Vagina (tissue), 2 donors: ENCODE measurements at places on chromosomes 3 and 15. TPM values are rescaled to one million over a fixed set of nuclear protein-coding genes. Genes with fewer than 3 reads are reported as not detected.

DNA sequence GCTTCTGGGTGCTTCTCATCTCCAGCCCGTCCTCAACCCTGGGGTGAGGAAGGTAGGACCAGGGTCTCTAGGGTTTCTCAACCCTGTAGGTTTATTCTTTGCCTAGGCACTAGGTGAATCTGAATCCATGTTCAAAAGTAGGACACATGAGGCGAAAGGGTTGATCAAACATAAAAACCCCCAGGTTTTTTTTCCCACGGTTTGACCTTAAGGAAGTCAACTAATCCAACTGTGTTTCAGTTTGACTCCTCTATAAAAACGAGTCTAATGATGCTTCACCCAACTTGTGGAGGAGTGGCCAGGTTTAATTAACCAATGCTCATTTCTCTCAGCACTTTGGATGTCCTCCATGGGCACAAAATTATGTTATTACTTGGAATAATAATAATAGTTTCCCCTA lies 335.9 kb upstream of the ICE2 start:
- H3K4me3 ChIP-seq, result no peak overlapping the region
- H3K36me3 ChIP-seq, result no peaks in the 10 kb centered on the region
- no peaks in the 10 kb centered on the region for H3K27me3 ChIP-seq
- no peaks in the 10 kb centered on the region for H3K4me1 ChIP-seq
- H3K27ac ChIP-seq, result no peak overlapping the region

DNA sequence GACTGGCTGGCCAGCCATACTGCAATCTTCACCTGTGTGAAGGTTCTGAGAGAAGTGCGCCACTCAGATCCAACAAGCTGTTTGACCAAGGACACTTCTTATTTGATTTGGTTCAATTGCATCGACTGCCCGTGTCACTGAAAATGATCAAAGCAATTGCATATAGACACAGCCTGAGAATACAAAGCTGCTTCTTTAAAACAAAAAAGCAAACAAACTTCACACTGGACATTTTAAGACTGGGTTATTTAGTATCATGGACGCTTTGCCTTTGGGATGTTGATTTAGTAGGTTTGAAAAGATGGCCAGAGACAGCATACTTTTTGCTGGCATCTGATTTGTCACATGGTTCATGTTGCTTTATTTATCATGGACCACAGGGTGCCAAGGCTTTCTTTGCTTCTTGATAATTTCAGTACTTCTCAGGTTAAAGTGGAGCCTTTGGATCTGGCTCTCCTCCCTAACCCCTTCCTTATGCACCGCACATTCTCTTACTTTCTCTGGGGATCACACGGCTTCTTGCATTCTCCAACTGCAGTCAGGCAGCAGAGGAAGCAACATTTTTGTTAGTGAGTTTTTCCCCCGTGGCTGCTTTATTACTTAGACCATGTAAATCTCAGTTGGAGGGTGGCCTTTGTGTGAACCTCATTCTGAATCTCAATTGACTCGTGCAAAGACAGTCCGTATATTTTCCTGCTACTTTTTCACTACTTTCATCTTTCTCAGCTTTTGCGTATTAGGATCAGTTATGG lies 151.0 kb downstream of the CD47 start:
- H3K36me3 ChIP-seq, result no peaks in the 10 kb centered on the region
- peaks cover 16% of the 10 kb centered on the region for H3K4me1 ChIP-seq
- no peak for DNase-seq
- no peak overlapping the region for H3K27ac ChIP-seq

ZPLD1 gene
- total RNA-seq, result not detected

ARPIN gene
- total RNA-seq, result 20.1 TPM

DNA sequence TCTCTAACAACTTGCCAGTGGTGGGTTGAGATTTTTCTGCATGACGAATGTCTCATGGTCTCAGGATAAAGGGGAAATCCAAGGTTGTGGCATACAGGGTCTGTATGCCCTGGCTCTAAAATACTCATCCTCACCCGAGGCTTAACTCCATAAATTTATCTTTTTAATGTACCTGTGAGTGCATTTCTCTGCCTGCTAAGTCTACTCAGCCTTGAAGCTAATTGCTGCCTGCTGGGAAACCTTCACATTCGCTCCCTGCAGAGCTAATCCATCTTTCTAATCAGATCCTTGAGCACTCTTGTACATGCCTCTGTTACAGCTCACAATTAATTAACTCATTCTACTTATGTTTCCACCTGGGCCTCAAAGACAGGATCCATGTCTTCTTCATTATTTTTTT lies 93.8 kb downstream of the CMSS1 start:
- no peaks in the 10 kb centered on the region for H3K36me3 ChIP-seq
- no peak overlapping the region for H3K27ac ChIP-seq
- no peak overlapping the region for H3K4me3 ChIP-seq
- H3K4me1 ChIP-seq, result no peaks in the 10 kb centered on the region

GALK2 gene
- total RNA-seq, result 47.6 TPM

- H3K36me3 ChIP-seq, result no peaks in the 10 kb centered on the region
- H3K4me1 ChIP-seq, result no peaks in the 10 kb centered on the region
- H3K4me3 ChIP-seq, result no peak overlapping the region
- DNase-seq, result no peak
- H3K27me3 ChIP-seq, result no peaks in the 10 kb centered on the region
These were observed 123.9 kb downstream of the SHOX2 start for GRCh38 chr3:157982359-157982758.

GRCh38 chr3:59540696-59541095 lies 490.9 kb upstream of the CFAP20DC start:
- H3K4me3 ChIP-seq, result no peak overlapping the region
- DNase-seq, result no peak
- no peak overlapping the region for H3K27ac ChIP-seq
- H3K27me3 ChIP-seq, result no peaks in the 10 kb centered on the region

- H3K27ac ChIP-seq, result no peak overlapping the region
- no peak overlapping the region for H3K4me3 ChIP-seq
- no peak for DNase-seq
- no peaks in the 10 kb centered on the region for H3K27me3 ChIP-seq
- no peaks in the 10 kb centered on the region for H3K4me1 ChIP-seq
These were observed 50.0 kb downstream of the PLS1 start for GRCh38 chr3:142646020-142646785.

GOLGA8Q gene
- 2.7 TPM for total RNA-seq

GRCh38 chr3:58424613-58425012 lies 9.0 kb downstream of the PDHB start:
- DNase-seq, result no peak
- H3K36me3 ChIP-seq, result no peaks in the 10 kb centered on the region
- no peaks in the 10 kb centered on the region for H3K27me3 ChIP-seq
- H3K4me3 ChIP-seq, result no peak overlapping the region

DNA sequence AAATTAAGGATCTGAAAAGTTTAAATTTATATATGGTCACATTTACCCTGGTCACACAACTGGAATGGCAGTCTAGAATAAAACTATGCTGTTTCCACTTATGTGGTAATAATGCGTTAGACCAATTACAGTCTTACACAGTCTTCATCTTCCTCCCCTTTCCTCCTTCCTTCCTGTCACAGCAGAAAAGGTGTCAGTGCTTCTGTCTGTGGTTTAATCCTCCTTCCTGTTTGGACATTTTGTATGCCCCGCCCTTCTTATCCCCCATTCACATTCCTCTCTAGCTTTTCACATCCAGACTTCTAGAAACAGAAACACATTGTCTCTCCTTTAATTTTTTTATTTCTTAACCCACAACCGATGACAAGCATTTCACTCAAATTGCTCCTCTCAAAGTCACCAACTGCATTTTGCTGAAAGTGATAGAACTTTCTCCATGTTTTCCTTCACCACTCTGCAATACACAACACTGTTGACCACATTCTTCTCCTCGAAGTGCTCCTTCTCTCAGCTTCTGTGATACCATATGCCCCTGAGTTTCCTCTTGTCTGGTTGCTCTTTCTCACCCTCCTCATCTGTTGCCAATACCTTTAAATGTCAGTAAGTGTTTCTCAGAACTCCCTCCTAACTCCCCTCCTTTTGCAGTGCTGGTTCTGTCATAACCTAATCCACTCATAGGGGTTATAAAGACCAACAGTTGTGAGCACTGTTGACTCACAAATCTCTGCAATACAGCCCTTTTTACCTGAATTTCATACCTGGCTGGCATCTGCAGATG lies 271.6 kb downstream of the UBE2E2 start:
- H3K4me3 ChIP-seq, result no peak overlapping the region
- H3K36me3 ChIP-seq, result no peaks in the 10 kb centered on the region
- H3K27me3 ChIP-seq, result no peaks in the 10 kb centered on the region

GRCh38 chr3:64884536-64884935 lies 196.7 kb upstream of the ADAMTS9 start:
- H3K4me1 ChIP-seq, result peaks cover 18% of the 10 kb centered on the region
- no peak for DNase-seq
- no peak overlapping the region for H3K4me3 ChIP-seq

DNA sequence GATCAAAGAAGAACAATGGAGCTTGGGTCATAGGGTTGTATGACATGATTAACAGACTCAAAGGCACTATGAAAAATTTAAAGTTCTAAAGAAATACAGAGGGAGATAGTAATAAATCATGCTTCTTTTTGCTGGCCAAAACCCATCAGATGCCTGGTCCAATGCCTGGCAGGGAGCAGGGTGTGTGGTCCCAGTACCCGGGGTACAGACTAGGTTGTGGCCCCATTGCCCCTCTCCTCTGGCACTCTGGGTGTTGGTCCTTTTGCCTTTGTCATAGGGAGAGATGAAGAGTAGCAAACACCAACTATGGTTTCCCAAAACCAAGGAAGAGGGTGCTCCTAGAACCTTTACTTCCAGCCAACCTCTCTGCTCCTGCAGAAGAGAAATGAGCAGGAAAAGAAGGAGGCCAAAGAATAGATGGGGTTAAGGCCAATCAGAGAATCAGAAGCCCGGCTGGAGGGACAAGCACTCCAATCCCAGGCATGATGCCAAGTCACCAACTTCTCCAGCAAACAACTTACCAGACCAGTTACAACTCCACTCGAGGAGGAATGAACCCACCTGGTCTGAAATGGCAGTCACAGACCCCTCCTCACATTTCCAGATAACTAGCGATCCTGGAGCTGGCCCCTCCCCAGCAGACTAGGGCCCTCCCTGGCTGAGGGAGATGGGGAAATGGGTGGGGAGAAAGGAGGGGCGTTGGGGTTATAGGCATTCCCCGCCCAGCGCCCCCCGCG lies 1.8 kb downstream of the IGDCC3 start:
- peaks cover 20% of the 10 kb centered on the region for H3K4me1 ChIP-seq
- H3K27me3 ChIP-seq, result no peaks in the 10 kb centered on the region
- no peaks in the 10 kb centered on the region for H3K36me3 ChIP-seq
- peak overlapping the region; percentile 71 for H3K4me3 ChIP-seq
- no peak for DNase-seq

DNA sequence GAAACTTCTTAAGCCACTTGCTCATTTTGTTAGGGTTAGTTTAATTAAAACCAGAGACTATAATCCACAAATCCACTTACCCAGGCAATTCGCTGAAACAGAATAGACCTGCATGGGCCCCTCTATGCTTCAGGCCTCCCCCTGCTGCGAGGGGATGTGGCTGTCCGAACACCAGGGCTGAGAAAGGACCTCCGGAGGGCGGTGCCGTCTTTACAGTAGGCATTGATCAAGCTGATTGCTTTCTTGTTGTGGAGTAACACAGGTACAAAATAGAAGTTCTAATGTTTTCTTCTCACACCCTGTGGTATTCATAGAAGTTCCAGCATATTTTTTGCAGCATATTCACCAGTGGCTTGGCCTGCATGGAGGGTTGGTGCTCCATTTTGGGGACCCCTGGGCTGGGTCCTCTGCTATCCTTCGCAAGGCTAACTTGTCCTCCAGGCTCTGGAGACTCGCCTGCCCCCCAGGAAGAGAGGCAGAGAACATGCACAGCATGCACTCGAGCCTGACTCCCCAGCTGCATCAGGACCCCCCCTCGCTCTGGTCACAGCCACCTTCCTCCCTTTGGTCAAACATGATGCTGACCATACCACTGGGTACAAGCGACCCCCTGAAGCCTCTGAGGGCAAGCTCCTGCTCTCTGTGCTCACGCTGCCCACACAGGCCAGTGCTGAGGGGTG lies 55.3 kb downstream of the TPRA1 start:
- H3K27ac ChIP-seq, result no peak overlapping the region
- H3K36me3 ChIP-seq, result no peaks in the 10 kb centered on the region
- no peak overlapping the region for H3K4me3 ChIP-seq
- no peaks in the 10 kb centered on the region for H3K27me3 ChIP-seq

PAQR5 gene
- total RNA-seq, result 9.1 TPM

GOLGA6A gene
- 0.25 TPM for total RNA-seq

- no peak overlapping the region for H3K27ac ChIP-seq
- H3K27me3 ChIP-seq, result no peaks in the 10 kb centered on the region
- no peak overlapping the region for H3K4me3 ChIP-seq
- peaks cover 6% of the 10 kb centered on the region for H3K4me1 ChIP-seq
- H3K36me3 ChIP-seq, result no peaks in the 10 kb centered on the region
These were observed 24.0 kb upstream of the HGD start for GRCh38 chr3:120705884-120706582.

ACVR2B gene
- total RNA-seq, result 3.7 TPM

DNA sequence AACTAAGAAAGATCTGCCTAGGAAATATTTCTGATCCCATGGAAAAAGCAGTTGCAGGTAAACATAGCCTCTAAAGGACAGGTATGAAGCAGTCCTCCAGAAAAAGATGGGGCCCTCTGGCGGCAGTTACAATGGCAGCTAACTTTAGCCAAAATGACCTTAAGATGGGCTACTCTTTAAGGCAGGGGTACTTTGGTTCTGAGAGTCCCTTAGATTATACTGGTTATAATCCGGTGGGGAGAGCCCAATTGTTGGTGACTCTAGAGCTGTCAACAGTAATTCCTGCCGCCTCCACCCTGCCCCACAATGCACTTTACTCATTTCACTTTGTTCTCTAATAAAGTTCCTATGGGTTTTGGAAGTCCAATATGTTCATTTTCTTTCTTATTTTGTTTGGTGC lies 412.8 kb upstream of the WNT5A start:
- H3K27ac ChIP-seq, result no peak overlapping the region
- H3K27me3 ChIP-seq, result no peaks in the 10 kb centered on the region
- no peaks in the 10 kb centered on the region for H3K36me3 ChIP-seq
